Astrocyte (in vitro differentiated cells and primary cell): ENCODE measurements at places on chromosomes 12 and 14.

- peak; percentile 16 for DNase-seq
Measured at GRCh38 chr12:69341328-69341727, 6.9 kb upstream of the LYZ start.

DNA sequence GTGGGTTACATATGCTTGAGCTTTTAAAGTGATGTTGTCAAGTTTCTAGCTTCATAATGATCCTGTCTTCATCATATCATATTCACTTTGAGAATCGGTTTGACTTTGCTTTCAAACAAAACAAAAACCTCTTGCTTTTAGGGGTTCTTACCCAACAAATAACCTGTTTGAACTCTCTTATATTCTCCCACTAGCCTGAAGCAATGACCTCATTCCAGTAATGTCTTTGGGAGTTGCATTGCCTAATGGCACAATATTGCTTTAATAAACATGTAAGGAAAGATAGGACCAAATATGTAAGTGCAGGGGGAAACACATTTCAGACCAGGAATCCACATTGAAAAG, 27.7 kb downstream of the WBP11 start:
- peak; percentile 33 for DNase-seq

GRCh38 chr14:22668417-22668816, 24.3 kb upstream of the OR6J1 start:
- DNase-seq: peak; percentile 59

DNA sequence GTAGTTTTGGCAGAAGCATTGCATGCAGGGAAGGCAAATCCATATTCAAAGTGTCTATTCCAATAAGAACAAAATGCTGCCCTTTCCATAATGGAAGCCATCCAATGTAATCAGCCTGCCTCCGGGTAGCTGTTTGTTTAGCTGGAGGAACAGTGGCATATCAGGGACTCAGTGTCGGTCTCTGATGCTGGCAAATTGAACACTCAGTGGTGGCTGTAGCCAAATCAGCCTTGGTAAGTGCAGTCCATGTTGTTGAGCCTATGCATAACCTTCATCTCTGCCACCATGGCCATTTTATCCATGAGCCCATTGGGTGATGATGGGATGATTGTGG, 147.8 kb upstream of the MAX start:
- DNase-seq: no peak

GRCh38 chr14:39145266-39145966, 24.7 kb downstream of the TRAPPC6B start:
- DNase-seq: no peak

DNA sequence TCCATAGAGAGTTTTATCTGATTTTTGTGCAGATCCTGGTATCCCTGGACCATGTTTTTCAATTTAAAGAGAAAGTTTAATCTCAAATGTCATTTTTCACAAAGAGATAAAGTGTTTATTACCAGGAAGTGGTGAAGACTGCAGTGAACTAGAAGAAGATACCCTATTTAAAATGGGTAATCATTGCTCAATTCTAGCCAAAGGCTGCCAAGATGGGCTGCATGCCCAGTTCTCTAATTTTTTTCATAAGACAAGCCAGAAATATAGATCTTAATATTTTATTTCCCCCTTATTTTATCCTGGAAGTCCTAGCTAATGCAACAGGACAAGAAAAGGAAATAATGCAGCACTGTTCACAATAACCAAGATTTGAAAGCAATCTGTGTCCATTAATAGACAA, 343.5 kb downstream of the PCNX1 start:
- no peak for DNase-seq

- DNase-seq: no peak
Measured at GRCh38 chr12:26453246-26453645, 257.9 kb downstream of the SSPN start.

DNA sequence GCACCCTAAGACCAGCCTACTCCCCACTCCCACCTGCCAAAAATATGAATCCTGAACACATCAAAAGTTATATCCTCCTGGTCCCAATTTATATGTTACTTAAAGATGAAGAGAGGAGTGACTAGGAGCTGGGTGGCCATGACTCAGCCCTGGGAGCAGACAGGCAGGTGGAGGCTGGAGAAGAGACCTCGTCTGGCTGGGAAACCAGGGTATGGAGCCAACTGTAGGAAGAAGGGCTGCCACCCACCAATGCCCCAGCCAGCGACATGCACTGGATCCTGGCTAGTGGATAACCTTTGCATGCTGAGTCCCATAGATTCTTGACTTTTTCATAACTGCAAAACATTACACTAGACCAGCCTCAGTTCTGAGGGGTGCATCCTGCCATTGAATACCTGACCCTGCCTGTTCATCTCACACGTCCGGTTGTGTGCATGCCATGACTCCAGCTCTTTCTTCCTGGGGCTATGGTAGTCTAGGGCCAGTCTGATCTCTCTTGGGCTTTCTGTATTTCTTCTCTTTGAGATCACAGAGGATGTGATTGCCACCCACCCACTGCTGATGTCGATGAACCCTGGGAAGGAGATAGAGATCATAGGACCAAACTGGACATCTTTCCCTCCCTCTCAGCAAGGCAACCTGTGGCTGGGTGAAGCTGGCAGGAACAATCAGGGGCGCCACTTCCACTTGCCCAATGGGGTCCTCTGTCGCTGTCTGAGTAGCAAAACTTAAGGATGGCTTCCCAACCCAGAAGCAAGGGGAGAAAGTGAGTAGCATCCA, 69.6 kb upstream of the DDX11 start:
- DNase-seq: no peak

DNA sequence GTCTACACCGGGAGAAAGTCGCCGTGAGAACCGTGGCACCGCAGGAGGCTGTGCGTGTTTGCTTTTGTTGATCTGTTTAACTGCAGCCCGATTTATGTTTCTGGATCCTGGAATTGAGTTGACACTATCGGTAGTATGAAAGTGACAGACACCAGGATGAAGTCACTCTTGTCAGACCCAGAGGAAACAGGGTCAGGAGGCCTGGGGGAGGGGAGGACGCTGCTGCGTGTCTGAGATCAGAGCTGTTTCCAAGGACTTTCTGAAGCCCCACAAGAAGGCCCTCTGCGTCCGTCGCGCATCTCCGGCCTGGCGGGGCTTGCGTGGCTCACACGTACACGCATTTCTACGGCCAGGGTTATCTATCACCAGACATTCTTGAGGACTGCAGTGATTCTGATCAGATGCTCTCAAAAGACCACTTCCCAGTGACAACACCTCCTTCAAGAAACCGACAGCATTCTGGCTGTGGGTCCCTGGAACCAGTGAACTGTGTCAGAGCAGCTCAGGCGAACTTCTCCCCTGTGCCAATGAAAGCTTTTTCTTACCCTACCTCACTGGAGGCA, 263.4 kb downstream of the ADGRD1 start:
- DNase-seq: no peak
